GM23338 (cell line): ENCODE measurements at places on chromosomes 7 and 10. TPM values are rescaled to one million over a fixed set of nuclear protein-coding genes. Genes with fewer than 3 reads are reported as not detected.

The KCNH2 gene
- total RNA-seq = 11.3 and 14.7 TPM in 2 replicates

The SCIN gene
- 0.80 and 5.8 TPM in 2 replicates for total RNA-seq

The COL26A1 gene
- total RNA-seq = 51.7 and 55.0 TPM in 2 replicates

The DLX5 gene
- not detected in 2 replicates for total RNA-seq

The INPP5A gene
- total RNA-seq = 40.6 and 42.5 TPM in 2 replicates

The C10orf62 gene
- total RNA-seq = not detected in 2 replicates

The CAV1 gene
- total RNA-seq = 16.0 and 22.5 TPM in 2 replicates

DNA sequence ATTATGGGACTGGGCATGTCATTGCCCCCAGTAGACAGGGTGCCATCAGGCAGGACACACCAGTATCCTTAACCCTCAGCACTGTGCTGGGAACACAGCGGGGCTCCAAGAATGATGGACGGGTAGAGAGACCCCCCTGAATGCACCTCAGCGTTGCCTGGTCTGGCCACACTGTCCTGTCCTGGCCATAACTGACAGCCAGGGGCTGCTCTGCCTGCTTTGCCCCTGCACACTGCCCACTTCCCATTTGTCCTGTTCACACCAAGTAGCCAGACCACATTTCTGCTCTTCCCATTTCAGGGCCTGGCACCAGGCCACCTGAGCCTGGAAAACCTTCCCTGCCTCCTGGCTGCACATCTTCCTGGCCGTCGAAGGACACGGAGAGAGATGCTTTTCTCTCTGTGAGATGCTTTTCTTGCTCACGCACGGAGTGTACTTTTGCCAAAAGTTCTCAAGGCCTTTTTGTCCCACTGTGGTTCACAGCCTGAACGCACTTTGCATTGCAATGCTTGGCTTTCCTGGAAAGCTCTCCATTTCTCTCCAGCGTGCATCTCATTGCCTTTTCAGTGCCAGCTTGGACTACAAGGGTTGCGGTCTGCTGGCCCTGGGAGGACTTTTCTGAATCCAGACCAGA, 131.0 kb upstream of the EEPD1 start:
- H3K36me3 ChIP-seq = no peaks in the 10 kb centered on the region
- no peak overlapping the region for H3K4me3 ChIP-seq
- DNase-seq = no peak
- H3K4me1 ChIP-seq = peaks cover 6% of the 10 kb centered on the region; the same call in 1 of the 2 replicates
- H3K27me3 ChIP-seq = no peaks in the 10 kb centered on the region
- H3K27ac ChIP-seq = no peak overlapping the region

- H3K27me3 ChIP-seq = no peaks in the 10 kb centered on the region
- H3K36me3 ChIP-seq = no peaks in the 10 kb centered on the region
Measured at GRCh38 chr7:101108330-101108857, 18.5 kb upstream of the SERPINE1 start.

GRCh38 chr7:131554880-131555516, 1.4 kb downstream of the PODXL start:
- H3K4me1 ChIP-seq = peaks cover 65% of the 10 kb centered on the region
- H3K27ac ChIP-seq = peak overlapping the region; percentile 84
- DNase-seq = no peak
- H3K4me3 ChIP-seq = peak overlapping the region; percentile 99
- peaks cover 31% of the 10 kb centered on the region for H3K36me3 ChIP-seq

- H3K27me3 ChIP-seq = no peaks in the 10 kb centered on the region
- DNase-seq = peak; percentile 43
- H3K36me3 ChIP-seq = no peaks in the 10 kb centered on the region
- H3K4me3 ChIP-seq = 0 out of 2 replicates have a peak overlapping the region, but pooled peaks have one; percentile 12
- H3K4me1 ChIP-seq = peaks cover 33% of the 10 kb centered on the region
Measured at GRCh38 chr7:106031300-106032035, 68.4 kb downstream of the CDHR3 start.

DNA sequence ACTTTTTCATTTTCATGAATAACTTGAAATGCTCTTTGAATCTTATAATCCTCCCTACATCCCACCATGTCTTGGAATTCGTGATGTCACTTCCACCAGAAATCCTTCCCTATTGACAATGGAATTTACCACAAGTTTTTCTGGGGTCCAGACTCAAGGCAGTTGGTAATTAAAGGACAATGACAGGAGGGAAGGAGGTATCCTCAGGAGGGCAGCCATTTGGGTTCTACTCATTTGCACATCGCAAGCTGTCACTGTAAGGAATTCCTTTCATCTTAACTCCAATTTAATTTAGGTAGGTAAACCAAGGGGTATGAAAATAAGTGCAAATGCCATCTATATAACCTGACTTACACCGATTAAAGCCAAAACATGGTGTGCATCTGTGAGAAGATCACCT, 21.9 kb downstream of the LRRC17 start:
- H3K4me1 ChIP-seq = peaks cover 58% of the 10 kb centered on the region
- no peaks in the 10 kb centered on the region for H3K36me3 ChIP-seq
- no peak overlapping the region for H3K27ac ChIP-seq

GRCh38 chr7:81506609-81507008, 263.2 kb downstream of the HGF start:
- H3K4me1 ChIP-seq = no peaks in the 10 kb centered on the region
- no peaks in the 10 kb centered on the region for H3K36me3 ChIP-seq
- H3K27ac ChIP-seq = no peak overlapping the region
- DNase-seq = no peak

GRCh38 chr10:129605266-129605985, 138.4 kb downstream of the MGMT start:
- H3K27ac ChIP-seq = no peak overlapping the region
- H3K4me3 ChIP-seq = no peak overlapping the region
- H3K4me1 ChIP-seq = peaks cover 17% of the 10 kb centered on the region; the same call in 1 of the 2 replicates
- no peaks in the 10 kb centered on the region for H3K27me3 ChIP-seq
- no peak for DNase-seq
- no peaks in the 10 kb centered on the region for H3K36me3 ChIP-seq

DNA sequence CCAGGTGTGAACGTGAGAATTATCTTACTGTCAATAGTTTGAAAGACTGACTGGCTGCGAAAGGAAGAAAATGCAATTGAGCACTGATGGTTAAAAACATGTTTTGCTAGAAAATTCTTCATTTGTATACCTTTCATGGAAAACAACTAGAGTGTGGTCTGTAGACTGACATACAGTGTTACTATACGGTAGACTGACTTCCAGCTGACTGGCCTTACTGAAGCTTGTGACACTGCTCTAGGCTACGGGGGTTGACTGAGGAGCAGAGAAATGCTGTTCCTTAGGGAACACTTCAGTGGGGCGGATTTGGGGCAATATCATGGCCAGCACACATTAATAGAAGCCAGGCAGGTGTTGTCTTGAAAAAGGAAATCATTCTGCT, 25.9 kb upstream of the DDC start:
- 0 out of 2 replicates have a peak, but pooled peaks cover 7% of the 10 kb centered on the region for H3K36me3 ChIP-seq
- DNase-seq = no peak
- H3K27ac ChIP-seq = peak overlapping the region; percentile 39; the same call in 1 of the 2 replicates

- DNase-seq = no peak
- H3K36me3 ChIP-seq = peaks cover 24% of the 10 kb centered on the region
Measured at GRCh38 chr10:58384544-58384998, 639 bp upstream of the TFAM start.

DNA sequence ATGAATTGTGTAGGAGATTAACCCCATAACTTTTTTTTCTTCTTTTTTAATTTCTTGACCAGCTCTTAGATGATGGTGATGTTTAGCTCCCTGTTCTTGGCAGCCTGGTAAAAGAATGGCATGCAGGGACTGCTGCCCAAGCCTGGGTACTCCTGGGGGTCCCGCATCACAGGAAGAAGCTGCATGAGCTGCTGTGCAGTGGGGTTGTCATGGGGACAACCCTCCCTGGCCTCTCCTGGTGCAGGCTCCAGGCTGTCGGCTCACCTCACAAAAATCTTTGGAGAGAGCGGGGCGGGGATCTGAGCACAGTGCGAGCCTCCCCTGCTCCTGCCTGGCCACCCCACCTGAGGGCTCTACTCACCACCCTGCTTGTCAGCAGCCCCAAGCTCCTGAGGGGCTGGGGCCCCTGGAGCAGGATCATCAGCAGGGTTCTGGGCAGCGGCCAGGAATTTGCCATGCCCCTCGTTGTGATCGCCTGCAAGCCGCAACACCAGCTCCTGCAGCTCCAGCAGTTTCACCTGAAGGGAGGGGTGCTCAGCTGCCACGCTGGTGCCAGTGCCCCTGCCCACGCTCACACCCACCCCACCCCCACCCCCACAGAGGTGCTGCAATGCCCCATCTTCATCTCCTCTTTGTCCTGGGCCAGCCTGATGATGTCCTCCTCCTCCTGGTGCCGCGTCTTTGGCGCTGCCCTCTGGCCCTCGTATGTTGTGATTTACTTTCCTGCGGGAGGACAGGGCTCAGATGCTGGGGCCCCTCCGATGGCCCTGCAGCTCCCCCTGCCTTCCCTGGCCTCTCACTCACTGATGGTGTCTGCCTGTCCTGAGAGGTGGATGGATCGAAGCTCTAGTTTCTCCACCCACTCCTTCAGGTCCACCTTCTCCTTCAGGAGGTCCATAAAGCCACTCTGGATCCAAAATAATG, 15.5 kb upstream of the MTPAP start:
- no peak overlapping the region for H3K27ac ChIP-seq
- peaks cover 7% of the 10 kb centered on the region; the same call in 1 of the 2 replicates for H3K4me1 ChIP-seq
- H3K36me3 ChIP-seq = no peaks in the 10 kb centered on the region
- H3K4me3 ChIP-seq = no peak overlapping the region

- no peak overlapping the region for H3K27ac ChIP-seq
- H3K27me3 ChIP-seq = no peaks in the 10 kb centered on the region
- H3K36me3 ChIP-seq = no peaks in the 10 kb centered on the region
- no peaks in the 10 kb centered on the region for H3K4me1 ChIP-seq
- H3K4me3 ChIP-seq = no peak overlapping the region
Measured at GRCh38 chr10:24579906-24580305, 143.8 kb downstream of the ARHGAP21 start.

GRCh38 chr7:12941512-12941911, 254.1 kb downstream of the ARL4A start:
- no peak for DNase-seq
- 0 out of 2 replicates have a peak, but pooled peaks cover 11% of the 10 kb centered on the region for H3K36me3 ChIP-seq
- H3K27me3 ChIP-seq = no peaks in the 10 kb centered on the region
- H3K4me3 ChIP-seq = no peak overlapping the region
- no peaks in the 10 kb centered on the region for H3K4me1 ChIP-seq
- H3K27ac ChIP-seq = no peak overlapping the region

- no peak overlapping the region for H3K4me3 ChIP-seq
- no peaks in the 10 kb centered on the region for H3K27me3 ChIP-seq
- DNase-seq = no peak
- H3K4me1 ChIP-seq = no peaks in the 10 kb centered on the region
- H3K36me3 ChIP-seq = no peaks in the 10 kb centered on the region
Measured at GRCh38 chr10:133445751-133446708, 7.7 kb upstream of the SCART1 start.

DNA sequence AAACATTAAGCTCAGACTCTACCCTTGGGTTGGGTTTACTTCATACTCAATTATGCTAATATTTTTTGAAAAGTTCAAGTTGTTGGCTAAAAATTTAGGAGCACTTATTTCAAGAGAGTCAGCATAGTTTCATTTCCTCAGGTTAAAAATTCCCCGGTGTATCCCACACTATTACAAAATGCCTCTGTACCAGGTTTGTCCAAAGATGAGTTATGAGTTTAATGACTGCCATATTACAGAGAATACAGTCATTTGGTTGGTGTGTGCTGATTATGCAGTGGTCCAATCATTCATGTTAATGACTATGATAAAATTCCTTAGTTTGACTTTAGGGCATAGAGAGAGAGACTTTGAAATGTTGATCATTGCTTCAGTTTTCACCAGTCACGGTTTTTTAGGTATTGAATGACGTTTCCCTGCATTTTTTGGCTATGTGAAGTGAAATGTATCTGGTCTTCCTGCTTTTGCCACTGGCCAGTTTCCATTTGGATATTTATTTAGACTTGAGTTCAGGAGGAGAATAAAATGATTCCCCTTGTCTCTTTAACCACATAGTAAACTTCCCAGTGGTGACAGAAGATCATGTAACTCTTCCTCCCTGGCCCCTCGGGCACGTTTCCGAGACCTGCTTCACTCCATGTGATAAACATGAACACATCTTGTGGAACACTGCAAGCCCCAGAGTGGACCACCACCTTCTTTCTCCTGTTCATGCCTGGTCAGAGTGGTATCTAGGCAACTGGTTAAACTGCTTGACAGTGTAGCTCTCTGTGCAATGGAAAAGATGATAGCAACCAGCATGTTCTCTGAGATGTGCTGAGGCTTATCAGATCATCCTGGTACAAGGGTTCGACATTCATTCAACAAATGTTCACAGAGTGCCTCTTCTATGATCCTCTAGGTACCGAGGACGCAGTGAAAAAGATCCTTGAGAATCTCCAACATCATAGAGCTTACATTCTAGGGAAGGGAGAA, 153.6 kb downstream of the CACNB2 start:
- DNase-seq = no peak
- no peak overlapping the region for H3K4me3 ChIP-seq
- no peak overlapping the region for H3K27ac ChIP-seq
- no peaks in the 10 kb centered on the region for H3K36me3 ChIP-seq
- no peaks in the 10 kb centered on the region for H3K27me3 ChIP-seq

DNA sequence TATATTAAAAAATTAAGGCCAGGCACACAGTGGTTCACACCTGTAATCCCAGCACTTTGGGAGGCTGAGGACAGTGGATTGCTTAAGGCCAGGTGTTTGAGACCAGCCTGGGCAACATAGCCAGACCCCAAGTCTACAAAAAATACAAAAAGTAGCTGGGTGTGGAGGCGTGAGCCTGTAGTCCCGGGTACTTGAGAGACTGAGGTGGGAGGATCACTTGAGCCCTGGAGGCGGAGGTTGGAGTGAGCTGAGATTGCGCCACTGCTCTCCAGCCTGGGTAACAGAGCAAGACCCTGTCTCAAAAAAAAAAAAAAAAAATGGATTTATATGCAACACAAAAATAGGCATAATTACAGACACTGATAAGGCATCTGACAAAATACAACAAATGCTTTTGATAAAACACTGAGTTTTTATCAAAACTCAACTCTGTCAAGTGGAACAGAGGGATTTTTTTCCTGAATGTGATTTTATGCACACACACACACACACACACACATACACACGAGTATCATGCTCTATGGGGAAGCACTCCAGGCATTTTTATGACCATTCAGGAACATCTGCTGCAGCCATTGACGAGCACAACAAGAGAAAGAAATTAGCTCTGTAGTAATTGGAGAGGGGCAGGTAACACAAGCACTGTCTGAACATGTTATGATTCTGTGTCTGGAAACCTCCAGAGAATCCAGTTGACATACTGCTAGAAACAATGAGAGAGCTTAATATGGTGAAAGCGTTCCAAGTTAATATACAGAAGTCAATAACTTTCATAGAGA, 193.1 kb downstream of the WDR37 start:
- H3K4me3 ChIP-seq = no peak overlapping the region
- no peak for DNase-seq
- H3K4me1 ChIP-seq = no peaks in the 10 kb centered on the region
- no peaks in the 10 kb centered on the region for H3K27me3 ChIP-seq
- no peaks in the 10 kb centered on the region for H3K36me3 ChIP-seq

- peaks cover 34% of the 10 kb centered on the region for H3K4me1 ChIP-seq
- no peak overlapping the region for H3K4me3 ChIP-seq
- peaks cover 36% of the 10 kb centered on the region for H3K36me3 ChIP-seq
Measured at GRCh38 chr10:6109444-6109775, 20.6 kb downstream of the RBM17 start.

GRCh38 chr7:38310591-38311101, 37.2 kb upstream of the TARP start:
- H3K4me1 ChIP-seq = peaks cover 7% of the 10 kb centered on the region
- no peaks in the 10 kb centered on the region for H3K36me3 ChIP-seq
- no peaks in the 10 kb centered on the region for H3K27me3 ChIP-seq
